Smooth muscle cell of bladder (primary cell): ENCODE measurements at places on chromosomes 5 and 9. TPM values are rescaled to one million over a fixed set of nuclear protein-coding genes. Genes with fewer than 3 reads are reported as not detected.

The FAM200C gene
- 3.0 TPM in 2 replicates for total RNA-seq

The SCGB3A2 gene
- not detected in 2 replicates for total RNA-seq

The LRRTM2 gene
- total RNA-seq, result 0.18 and 0.57 TPM in 2 replicates

The SH3GL2 gene
- total RNA-seq, result not detected in 2 replicates

The MLANA gene
- total RNA-seq, result not detected in 2 replicates

The C5orf63 gene
- total RNA-seq, result 1.3 and 3.7 TPM in 2 replicates
